ENCODE measurements at places on chromosomes 16 and 17.

- DNase-seq: no peak
Measured at GRCh38 chr17:45376171-45377005, 56.3 kb downstream of the ARHGAP27 start.

DNA sequence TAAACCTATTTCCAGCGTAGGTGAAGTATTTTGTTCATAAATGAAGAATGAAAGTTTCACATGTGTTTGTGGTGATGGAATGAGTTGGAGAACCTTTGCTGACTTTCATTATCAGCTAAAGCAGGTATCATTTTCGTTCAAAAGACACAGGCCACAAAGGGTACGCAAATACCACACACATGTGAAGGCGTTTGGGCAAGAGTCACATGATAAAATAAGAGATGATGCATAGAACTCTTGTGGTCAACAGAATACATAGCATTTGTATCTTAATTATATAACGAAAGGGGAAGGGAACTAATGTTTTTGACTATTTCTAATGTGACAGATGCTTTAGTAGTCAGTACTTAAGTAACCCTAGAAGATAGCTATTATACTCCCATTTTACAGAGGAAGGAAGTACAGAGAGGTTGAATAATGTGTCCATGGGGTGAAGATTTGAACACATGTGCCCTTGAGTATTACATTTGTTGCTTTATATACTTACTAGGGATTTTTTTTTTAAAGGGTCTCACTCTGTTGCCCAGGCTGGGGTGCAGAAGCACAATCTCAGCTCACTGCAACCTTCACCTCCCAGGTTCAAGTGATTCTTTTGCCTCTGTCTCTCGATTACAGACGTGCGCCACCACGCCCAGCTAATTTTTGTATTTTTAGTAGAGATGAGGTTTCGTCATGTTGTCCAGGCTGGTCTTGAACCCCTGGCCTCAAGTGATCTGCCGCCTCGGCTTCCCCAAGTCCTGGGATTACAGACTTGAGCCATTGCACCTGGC lies 4.8 kb downstream of the RPA1 start:
- no peak for DNase-seq

DNA sequence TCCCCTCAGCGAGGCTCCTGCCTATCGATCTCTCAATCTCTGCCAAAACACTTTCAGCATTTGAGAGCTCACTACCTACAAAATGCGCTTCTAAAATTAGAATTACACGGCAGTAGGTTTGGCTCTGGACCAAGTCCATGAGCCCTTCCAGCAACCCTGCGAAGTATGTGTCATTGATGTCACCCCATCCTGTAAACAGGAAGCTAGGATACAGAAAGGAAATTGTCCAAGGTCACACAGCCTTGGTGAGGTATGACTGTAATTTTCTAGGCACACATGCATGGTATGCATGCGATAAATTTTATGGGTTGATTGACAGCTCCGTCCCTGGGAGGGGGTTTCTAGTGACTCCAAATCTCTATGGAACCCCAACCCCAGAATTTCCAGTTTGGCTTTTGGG lies 330.3 kb upstream of the CDH5 start:
- DNase-seq: peak; percentile 55

- DNase-seq: no peak
Measured at GRCh38 chr17:65201331-65201730, 64.2 kb downstream of the RGS9 start.

- no peak for DNase-seq
Measured at GRCh38 chr17:58153046-58153445, 4.9 kb downstream of the OR4D1 start.

DNA sequence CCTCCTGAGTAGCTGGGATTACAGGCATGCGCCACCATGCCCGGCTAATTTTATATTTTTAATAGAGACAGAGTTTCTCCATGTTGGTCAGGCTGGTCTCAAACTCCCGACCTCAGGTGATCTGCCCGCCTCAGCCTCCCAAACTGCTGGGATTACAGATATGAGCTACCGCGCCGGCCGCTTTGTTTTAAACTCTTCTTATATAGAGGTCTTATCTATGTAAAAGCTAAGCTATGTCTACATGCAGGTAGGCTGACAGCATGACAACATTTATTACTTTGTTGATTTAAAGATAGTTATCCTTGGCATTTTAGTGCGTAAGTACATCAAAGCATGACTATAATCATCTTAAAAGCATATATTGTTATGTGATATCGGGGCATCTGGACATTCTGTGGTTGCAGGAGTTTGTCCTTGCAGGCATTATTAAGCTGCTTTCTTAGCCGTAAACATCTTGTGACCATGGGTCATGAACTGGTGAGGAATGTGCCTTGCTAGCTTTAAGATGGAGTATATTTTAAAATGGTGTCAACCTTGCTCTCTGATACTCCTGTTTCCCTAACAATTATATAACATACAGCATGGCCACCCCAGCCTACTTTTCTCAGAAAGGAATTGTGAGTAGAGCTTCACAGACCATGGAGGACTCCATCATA lies 45.8 kb upstream of the TAOK1 start:
- DNase-seq: no peak

DNA sequence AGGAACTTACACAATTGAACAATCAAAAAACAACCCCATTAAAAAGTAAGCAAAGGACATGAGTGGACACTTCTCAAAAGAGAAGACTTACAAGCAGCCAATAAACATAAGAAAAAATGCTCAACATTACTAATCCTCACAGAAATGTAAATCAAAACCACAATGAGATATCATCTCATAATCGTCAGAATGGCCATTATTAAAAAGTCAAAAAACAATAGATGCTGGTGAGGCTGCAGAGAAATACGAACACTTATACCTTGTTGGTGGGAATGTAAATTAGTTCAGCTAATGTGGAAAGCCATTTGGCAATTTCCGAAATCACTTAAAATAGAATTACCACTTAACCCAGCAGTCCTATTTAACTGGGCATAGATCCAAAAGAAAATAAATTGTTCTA lies 301.9 kb upstream of the KCNJ16 start:
- no peak for DNase-seq

DNA sequence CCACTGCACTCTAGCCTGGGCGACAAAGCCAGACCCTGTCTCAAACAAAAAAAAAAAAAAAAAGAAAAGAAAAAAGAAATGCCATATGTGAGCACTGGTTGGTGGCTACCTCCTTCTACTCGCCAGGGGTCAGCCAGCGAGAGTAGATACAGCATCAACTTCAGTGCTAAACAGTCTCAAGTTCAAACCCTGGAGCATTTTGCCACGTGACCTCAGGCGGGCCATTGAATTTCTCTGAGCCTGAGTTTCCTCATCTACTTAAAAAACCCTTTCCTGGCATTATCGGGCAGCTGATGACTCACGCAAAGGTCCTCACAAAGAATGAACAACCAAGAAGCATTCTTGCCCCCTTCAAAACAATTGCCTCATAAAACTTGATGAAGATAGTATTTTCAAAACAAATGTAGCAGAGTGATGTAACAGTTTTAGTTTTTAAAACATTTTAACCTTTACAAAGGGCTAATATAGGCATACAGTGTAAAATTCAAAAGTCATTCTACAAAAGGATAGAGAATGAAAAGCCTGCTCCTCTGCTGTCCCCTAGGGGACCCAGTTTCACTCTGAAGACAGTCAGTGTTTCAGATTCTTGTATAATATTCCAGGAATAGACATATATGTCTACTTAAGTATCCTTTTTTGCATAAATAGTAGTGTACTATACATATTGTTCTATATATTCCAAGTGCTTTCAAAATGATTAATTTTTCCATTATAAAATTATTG lies 28.4 kb downstream of the DNAH2 start:
- DNase-seq: peak; percentile 65

DNA sequence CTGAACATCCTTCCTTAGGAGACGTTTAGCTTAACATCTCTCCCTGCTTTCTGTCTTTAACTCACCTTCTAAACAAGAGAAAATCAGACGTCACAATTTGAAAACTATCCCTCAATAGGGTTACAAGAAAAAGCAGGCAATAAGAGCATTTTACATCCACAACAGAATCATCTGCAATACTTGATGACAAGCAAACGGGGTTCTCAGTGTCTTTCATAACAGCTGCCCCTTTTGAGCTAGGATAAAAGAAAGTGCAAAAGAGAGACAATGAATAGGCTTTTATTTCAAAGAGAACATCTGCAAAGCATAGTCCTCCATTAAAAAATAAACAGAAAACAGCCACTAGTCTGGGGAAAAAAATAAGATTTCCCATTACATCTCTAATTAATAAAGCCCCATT lies 13.2 kb downstream of the XYLT1 start:
- no peak for DNase-seq

GRCh38 chr17:78595135-78595810 lies 18.1 kb upstream of the DNAH17 start:
- DNase-seq: no peak

DNA sequence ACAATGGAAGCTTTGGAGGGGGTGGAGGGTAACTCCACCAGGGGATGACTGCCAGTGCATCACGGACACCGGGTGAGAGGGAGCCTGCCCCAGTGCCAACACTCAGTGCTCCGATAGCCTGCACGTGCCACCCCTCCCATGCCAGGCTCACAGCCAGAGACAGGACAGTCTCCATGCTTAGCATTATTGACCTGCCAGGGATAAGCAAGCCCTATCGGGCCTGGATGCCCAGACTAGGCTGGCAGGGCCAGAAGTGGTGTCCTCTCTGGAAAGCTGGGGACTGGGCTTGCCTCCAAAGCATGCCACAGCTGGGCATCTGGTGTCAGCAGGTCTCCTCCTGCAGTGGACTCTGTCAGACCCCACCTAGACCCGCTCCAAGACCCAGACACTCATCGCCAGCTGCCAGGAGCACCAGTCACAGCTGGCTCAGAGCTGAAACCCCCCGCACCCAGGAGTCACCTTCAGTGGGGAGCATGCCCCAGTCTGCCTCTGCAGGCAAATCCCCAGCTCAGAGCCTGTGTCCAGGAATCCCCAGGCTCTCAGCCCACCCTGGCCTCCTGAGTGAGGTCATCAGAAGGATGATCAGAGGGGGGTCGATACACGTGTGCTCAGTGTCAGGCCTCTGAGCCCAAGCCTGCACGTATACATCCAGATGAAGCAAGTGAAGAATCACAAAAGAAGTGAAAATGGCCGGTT lies 1.8 kb upstream of the RHBDF1 start:
- no peak for DNase-seq

- peak; percentile 59 for DNase-seq
Measured at GRCh38 chr17:7590743-7591142, 849 bp upstream of the SOX15 start.

GRCh38 chr16:84925092-84925772 lies 86.1 kb downstream of the ZDHHC7 start:
- no peak for DNase-seq

- DNase-seq: no peak
Measured at GRCh38 chr17:15658296-15658695, 25.8 kb downstream of the TRIM16 start.

GRCh38 chr16:57801098-57801808 lies 1.0 kb downstream of the KIFC3 start:
- peak; percentile 61 for DNase-seq

GRCh38 chr17:42266918-42267766 lies 9.0 kb downstream of the STAT5B start:
- DNase-seq: peak; percentile 79

GRCh38 chr16:79267781-79268180 lies 332.8 kb downstream of the MAF start:
- no peak for DNase-seq

- DNase-seq: peak; percentile 85
Measured at GRCh38 chr17:46044286-46044928, 45.4 kb downstream of the STH start.

DNA sequence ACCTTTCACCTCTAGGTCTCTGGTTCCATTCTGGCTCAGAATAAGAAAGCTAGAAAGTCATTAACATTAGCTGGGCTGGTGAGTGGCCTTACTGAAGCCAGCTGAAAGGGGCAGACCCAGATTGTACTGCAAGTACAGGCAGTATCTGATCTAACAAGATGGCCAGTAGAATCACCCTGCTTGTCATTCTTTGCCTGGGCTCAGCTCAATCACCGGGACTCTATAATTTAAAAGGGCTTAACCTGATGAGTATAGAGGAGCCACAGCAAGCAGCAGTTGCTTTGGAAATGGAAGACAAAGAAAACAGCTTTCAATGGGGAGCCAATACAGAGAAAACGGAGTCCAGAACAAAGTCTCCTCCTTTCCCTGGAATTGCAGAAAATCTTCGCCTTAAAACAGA lies 13.6 kb downstream of the CDH8 start:
- no peak for DNase-seq

GRCh38 chr17:72359811-72360210 lies 239.0 kb downstream of the SOX9 start:
- no peak for DNase-seq

DNA sequence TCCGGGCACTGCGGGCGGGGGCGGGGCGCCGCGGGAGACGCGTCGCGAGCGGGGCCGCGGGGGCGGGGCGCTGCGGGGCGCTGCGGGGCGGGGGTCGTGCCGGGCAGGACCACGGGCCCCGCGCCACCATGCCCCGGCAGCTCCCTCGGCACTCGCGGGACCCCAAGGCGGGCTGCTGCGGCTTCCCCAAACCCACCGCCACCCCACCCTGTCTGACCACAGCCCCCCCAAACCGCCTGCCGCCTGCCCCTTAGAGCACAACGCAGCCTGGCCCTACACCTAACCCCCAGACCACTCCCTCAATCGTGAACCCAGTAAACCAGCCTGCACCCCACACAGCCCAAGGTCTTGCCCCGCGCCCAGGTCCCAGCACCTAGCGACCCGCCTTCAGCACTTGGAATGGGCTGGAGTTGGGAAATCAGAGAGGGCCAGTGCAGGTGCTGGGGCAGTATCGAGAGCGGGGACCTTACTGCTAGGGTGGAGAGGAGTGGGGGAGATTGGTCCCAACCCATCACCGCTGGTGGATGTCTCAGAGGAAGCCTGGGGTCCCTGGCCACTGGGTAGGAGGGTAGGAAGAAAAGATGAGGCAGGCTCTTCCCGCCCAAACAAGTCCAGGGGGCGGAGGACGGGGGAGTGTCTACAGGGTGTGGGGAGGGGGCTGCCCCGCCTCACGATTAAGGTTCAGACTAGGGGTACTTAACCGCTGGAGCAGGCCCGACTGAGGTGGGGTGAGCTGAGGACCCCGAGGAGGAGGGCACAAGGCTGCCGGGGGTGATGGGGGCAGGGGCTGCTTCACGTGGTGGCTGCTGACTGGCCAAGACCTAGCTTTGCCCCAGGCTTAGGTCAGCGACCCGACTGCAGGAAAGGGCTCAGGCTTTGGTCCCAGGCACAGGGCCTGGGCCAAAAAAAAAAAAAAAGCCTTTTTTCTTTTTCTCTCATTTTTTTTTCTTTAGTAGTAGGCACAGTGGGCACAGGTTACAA lies 539 bp upstream of the VAMP2 start:
- DNase-seq: no peak

GRCh38 chr17:57604771-57605674 lies 140.1 kb downstream of the CCDC182 start:
- peak; percentile 38 for DNase-seq

DNA sequence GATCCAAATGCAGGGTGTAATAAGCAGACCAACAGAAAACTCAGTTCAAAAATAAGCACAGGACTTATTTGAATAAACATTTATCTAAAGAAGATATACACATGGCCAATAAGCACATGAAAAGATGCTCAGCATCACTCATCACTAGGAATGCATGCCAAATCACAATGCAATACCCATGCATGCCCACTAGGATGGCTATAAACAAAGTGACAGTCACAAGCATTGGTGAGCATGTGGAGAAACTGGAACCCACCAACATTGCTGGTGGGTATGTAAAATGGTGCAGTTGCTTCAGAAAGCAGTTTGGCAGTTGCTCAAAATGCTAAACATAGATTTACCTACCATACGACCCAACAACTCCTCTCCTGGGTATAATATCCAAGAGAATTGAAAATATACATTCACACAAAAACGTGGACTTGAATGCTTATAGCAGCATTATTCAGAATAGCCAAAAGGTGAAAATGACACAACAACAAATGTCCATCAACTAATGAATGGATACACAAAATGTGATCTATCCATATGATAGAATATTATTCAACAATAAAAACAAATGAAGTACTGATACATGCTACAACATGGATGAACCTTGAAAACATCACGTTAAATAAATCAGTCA lies 20.1 kb downstream of the UBE2O start:
- no peak for DNase-seq

Measured in fibroblast of skin of abdomen (primary cell).